ENCODE measurements at places on chromosomes 12 and 14.

- no peak for DNase-seq
Observed at GRCh38 chr12:132713123-132713522, 2.5 kb downstream of the PGAM5 start.

- no peak for DNase-seq
Observed at GRCh38 chr12:104649217-104649824, 192.6 kb downstream of the CHST11 start.

- no peak for DNase-seq
Observed at GRCh38 chr12:104930388-104931326, 27.4 kb downstream of the SLC41A2 start.

GRCh38 chr12:64051057-64051456 is 171.0 kb downstream of the KICS2 start:
- no peak for DNase-seq

GRCh38 chr12:14264316-14264715 is 101.2 kb upstream of the ATF7IP start:
- no peak for DNase-seq

Measured in right renal cortex interstitium (tissue), 3 donors.